Neural progenitor cell (in vitro differentiated cells): ENCODE measurements at places on chromosomes 16 and 17. TPM values are rescaled to one million over a fixed set of nuclear protein-coding genes. Genes with fewer than 3 reads are reported as not detected.

The NHERF2 gene
- total RNA-seq = 3.0 and 9.1 TPM in 2 replicates

The CA7 gene
- not detected in 2 replicates for total RNA-seq

DNA sequence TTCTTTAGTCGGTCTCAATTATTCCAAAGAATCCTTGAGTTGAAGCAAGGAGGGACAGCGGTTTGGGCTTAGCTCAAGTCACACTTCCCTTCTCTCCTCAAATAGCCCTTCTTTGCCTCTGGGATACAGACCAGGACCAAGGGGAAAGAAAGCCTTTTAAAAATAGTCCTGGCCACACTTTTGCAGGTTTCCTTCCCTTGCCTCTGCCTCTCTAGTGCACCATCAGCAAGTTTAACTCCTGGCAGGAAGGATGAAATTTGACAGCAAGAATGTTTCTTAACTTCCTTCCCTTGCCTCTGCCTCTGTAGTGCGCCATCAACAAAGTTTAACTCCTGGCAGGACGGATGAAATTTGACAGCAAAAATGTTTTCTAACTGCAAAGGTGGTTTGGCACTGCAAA is 7.2 kb upstream of the G6PC1 start:
- no peak for DNase-seq

The LGALS9B gene
- total RNA-seq = not detected in 2 replicates

DNA sequence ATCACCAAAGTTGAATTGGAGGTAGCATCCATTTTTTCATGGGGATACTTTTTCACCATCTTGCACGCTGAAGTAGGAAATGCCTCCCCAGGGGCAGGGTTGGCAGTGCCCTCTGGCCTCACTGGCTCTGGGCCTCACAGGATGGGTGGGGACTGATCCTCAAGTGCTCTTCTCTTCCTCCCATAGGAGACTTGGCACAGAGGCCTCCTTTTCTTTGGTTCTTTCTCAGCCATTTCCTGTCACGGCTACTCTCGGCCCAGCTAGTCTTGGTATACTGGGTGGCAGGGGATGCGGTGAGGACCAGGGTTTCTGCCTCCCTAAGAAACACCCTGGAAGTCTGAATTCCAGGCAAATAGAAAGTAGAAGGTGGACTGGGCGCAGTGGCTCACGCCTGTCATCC is 58.2 kb downstream of the PECAM1 start:
- no peak for DNase-seq

The TMEM114 gene
- 1.3 TPM in 1 of 2 replicates, not detected in the other for total RNA-seq

DNA sequence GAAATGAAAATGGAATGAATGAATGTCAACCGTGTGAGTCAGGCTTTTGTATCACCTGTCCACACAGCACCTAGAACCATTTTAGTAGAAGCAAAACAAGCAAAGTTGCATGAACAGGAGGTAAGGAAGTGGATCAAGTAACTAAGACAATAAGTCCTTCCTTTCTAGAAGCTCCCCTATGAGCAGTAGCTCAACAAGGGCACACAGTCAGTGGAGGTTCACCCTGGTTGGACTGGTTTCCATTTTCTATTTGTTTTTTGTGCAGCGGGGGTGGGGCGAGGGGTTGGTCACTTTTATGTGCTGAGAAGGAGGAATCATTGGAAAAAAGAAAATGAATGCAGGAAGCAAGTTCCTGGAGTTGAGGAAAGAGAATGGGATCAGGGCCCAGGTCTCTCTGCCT is 4.0 kb upstream of the HSBP1 start:
- DNase-seq = no peak

The SLC12A3 gene
- total RNA-seq = not detected in 2 replicates

DNA sequence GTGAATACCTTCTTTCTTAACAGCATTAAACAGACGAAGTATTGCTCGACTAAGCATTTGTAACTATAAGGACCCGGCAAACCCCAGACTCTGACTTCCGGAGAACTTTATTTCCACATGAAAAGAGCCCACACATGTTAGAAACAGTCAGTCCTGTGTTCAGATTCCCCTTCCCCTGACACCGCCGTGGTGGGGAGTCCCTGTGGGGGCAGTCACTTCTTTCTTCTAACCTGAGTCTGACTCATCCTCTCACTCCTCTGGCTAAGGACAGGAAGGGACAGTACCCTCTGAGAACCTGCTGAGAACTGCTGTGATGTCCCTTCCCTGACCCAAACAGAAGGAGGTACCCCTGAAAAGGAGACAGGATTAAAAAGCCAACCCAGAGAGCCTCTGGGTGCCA is 165.1 kb downstream of the XYLT1 start:
- DNase-seq = no peak

The SYNGR3 gene
- 4.4 and 8.7 TPM in 2 replicates for total RNA-seq

- peak; percentile 62 for DNase-seq
Measured at GRCh38 chr16:89918453-89919347, at the start of gene MC1R. TSS of gene MC1R (plus strand) at chr16:89918862. CDS start at chr16:89919259, 397 bp downstream.

- peak; percentile 50 for DNase-seq
Measured at GRCh38 chr17:77635176-77635575, 323.3 kb upstream of the TNRC6C start.

DNA sequence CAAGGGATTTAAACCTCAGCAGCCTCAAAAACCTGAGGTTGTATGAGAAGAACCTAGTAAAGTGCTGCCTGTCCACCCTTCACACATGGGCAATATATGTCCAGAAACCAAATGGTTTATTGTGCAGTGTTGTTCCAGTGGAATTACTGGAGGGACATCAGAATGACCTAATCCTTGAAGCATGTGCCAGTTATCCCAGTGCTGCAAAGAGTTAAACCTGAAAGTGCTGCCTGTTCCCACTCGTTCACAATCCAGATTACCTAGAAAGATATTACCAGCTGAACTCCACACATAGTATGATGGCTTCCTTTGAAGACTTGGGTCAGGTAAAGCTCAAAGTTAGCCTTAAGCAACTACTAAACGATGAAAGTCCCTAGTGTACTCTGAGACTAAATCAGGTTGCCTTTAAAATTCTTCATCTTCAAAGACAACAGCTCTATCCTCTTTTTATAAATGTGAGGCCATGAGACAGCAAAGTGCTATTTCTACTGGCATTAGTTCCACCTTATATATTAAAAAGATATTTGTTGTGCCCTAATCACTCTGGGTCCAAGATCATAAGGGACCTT is 133.1 kb downstream of the SNX11 start:
- no peak for DNase-seq

DNA sequence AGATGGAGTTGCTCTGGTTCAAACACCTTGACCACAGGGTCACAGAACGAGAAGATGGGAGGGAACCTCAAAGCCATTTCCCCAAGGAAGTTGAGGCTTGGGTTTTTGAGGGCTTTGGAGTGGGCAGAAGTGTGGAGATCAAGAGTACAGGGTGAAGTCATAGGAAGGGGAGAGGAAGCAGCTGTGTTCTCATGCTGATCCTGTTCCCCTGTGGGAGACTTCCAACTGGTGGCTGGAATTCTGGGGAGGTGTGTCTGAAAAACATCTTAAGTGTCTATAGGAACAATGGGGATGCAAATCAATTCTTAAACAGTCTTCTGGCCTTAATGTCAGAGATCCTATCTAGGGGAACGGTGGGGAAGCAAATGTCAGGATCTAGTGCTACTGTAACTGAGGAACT is 38.8 kb upstream of the HSBP1 start:
- no peak for DNase-seq

DNA sequence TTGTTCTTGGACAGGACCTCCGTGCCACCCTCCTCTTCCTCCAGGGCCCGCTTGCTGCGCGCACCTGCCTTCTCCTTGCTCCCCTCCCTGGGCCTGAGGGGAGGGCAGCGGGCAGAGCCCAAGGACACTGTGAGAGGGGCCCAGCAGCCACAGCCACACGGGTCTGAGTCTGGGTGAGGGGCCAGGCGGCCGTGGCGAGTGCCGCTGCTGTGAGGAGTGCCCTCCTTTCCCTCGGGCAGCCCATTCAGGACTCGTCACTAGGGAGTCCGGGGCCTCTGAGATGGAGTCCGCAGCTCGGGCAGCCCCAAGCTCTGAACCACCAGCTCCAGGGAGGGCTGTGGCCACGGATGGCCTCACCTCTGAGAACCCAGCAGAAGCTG is 5.6 kb downstream of the DUS1L start:
- no peak for DNase-seq

DNA sequence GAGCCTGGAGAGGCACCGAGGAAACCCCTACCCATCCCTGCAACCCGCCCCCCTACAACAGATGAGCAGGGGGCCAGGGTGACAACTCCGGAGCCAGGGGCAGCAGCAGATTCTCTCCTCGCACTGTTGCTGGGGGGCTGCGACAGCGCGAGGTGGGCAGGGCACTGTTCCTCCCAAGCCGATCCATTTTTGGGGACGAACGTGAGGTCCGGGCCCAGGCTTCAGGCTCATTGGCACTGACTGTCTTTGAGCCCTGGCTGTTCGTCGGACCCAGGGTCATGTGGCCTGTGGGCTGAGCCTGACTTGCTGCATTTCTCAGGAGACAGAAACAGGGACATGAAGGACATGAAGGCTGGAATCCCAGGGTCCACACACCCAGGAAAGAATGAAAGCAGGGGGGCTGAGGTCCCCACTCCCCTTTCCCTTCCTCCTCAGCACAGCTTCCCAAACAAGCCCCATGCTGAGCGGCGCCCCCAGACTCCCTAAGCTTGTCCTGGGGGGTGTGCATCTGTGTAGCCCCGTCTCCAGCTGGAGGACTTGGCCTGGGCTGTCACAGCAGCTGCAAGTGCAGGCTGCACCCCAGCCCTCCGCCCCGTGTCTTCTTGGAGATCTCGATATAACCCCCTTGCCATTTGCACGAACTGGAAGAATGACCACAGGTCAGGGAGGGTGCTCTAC is 18.7 kb downstream of the CEP295NL start:
- peak; percentile 41 for DNase-seq

GRCh38 chr17:16948587-16949376 is 23.1 kb downstream of the TNFRSF13B start:
- no peak for DNase-seq

DNA sequence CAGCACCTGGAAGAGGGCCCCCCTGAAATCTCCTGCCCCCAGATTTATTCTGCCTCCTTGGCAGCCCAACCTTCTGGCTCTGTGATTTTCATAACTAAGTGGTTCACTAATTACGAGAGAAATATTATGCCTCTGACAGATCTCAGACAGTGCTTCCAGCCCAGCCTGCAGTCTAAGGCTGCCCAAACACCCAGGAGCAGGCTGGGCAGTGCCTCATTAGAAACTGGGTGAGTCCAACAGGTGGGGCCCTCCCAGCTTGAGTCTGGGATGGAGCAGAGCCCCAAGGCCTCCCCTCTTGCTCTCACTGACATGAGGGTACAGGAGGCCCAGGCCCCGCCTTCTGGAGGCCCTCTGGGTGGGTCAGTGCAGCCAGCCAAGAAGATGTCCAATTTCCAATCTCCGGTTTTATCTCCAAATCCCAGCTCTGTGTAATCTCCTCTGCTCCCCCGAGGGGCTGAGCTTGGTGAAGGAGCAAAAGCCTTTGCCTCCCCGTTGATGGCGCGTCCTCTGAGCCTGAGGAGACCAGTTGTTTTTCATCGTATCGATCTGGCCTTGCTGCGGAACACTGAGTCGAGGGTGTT is 20.1 kb upstream of the ABCC3 start:
- DNase-seq = no peak

The WSB1 gene
- 396 and 521 TPM in 2 replicates for total RNA-seq

GRCh38 chr17:50276588-50277356 is 2.5 kb downstream of the TMEM92 start:
- DNase-seq = no peak

The MYOCD gene
- 0.03 and 0.04 TPM in 2 replicates for total RNA-seq

DNA sequence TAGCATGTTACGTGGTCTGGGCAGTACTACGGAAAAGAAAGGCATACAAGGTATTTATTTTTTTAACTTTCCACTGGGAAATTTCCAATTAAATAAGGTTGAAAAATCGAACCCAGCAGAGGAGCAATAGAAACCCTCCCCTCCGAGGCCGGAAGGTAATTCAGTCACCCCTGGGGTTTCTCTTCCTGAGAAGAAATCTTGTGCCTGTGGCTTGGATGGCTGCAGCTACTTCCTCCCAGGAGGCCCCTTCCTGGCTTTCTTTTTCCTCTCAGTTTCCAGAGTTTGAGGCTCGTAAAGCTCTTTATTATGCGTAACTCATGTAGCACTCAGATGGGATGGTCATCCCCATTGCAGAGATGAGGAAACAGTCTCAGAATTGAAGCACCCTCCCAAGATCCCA is 140.3 kb downstream of the ASIC2 start:
- no peak for DNase-seq

The C17orf113 gene
- 2.2 and 5.5 TPM in 2 replicates for total RNA-seq

GRCh38 chr17:76076765-76077583 is 2.0 kb upstream of the ZACN start:
- DNase-seq = peak; percentile 54

- DNase-seq = peak; percentile 71
Measured at GRCh38 chr17:48613862-48614694, 1.0 kb downstream of the HOXB8 start.

The TP53TG3 gene
- total RNA-seq = not detected in 2 replicates

GRCh38 chr16:23666571-23667354 is 11.9 kb upstream of the PLK1 start:
- no peak for DNase-seq

DNA sequence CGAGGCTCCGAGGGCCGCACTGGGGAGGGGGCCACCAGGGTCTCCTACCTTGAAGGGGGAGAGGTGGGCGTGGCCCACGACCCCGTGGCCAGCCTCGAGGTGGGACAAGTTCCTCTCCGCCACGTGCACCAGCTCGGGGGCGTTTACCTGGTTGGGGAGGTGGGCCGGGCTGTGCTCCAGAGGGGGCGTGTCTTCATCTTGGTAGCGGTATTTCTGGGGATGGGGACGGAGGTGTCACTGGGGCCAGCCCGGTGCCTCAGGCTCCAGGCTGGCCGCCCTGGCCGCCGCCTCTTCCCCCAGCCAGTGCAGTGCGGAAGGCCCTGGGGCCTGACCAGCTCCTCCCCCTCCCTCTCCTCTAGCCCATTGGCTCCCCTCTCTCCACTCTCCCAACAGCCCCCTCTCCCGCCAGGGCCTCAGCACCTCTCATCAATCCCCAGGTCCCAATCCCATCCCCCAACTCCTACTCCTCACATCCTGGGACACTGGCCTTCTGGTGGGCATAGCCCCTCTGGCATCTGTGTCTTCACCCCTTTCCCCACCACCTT is 11.5 kb downstream of the DLG4 start:
- peak; percentile 73 for DNase-seq

The ASPA gene
- not detected in 2 replicates for total RNA-seq

DNA sequence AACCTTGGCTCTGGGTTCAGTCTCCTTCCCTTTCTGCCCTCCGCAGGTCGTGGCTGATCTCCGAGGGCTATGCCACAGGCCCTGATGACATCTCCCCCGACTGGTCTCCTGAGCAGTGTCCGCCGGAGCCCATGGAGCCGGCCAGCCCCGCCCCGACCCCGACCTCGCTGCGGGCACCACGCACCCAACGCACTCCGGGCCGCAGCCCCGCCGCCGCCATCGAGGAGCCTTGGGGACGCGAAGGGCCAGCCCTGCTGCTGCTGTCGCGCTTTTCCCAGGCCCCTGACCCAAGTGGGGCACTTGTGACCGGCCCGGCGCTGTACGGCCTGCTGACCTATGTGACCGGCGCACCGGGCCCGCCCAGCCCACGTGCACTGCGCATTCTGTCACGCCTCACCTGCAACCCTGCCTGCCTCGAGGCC is 5.1 kb downstream of the ARMC5 start:
- DNase-seq = no peak

DNA sequence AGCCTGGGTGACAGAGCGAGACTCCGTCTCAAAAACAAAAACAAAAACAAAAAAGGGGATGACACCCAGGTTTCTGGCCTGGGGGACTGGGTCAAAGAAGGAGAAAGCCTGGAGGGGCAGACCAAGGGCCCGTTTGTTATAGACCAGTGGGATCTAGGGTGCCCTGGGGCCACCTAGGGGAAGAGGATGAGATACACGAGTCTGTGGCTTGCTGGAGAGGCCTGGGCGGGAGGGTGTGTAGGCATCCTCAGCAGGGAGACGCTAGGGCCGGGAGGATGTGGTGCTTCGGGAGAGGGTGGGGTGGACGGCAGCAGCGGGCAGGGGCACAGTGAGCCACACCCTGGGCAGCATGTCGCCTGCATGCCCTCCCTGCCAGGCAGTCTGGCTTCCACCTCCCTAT is 17.1 kb upstream of the CRK start:
- DNase-seq = no peak
